ENCODE measurements at places on chromosomes 11 and 22.
A peak's percentile ranks its signal among the peaks of the same experiment; 100 is the strongest.

GRCh38 chr11:27263046-27263445 is 100.0 kb downstream of the CCDC34 start:
- no peak for DNase-seq

GRCh38 chr11:65611028-65611757 is 2.8 kb downstream of the MAP3K11 start:
- no peak for DNase-seq

- DNase-seq: peak; percentile 20
Observed at GRCh38 chr11:64249563-64250414, 1.5 kb upstream of the PLCB3 start.

- DNase-seq: no peak
Observed at GRCh38 chr22:35725521-35725920, 7.8 kb downstream of the APOL5 start.

DNA sequence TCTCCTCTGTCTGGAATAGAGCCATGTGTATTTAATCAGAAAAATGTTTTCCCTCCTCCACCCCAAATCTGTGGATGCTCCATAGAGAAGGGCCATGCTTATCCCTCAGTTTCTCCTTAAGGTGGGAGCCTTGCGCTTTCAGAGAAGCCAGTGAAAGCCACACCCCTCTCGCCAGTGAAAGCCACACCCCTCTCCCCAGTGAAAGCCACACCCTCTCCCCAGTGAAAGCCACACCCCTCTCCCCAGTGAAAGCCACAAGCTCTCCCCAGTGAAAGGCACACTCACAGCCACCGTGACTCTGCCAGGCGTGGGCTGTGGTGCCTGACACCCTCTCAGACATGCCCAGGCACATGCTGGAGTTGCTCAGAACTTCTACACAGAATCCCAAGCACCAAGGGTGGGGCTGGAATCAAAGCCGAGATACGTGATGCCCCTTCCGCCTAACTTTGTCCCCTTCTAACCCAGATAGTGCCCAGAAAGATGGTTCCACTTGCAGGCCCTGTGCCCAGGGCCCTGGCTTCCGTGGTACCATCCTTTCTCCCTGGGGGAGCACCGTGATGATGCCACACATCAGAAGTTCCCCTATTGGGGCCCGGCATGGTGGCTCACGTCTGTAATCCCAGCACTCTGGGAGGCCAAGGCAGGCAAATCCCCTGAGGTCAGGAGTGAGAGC is 16.5 kb upstream of the PRR5 start:
- DNase-seq: peak; percentile 93

- DNase-seq: no peak
Observed at GRCh38 chr11:13045734-13046133, 36.6 kb downstream of the RASSF10 start.

- DNase-seq: no peak
Observed at GRCh38 chr11:9755561-9756185, 91.8 kb downstream of the SWAP70 start.

DNA sequence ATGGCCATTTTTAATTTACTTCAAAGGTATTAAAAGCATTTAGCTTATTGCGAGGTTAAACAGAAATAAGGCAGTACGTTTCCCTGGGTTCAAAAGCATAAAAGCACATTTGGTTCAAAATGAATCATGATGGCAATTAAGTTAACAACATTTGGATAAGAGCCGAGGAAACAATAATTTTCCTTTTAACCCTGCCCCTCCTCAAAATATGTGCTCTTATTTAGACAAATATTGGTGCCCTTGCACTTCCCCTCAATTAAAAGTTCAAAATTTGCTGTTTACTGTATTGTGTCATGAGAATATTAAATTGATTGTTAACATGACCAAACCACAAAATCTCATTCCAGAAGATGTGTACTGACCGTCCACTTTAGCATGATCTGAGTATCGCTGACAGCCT is 48.7 kb downstream of the VSIG10L2 start:
- DNase-seq: no peak

DNA sequence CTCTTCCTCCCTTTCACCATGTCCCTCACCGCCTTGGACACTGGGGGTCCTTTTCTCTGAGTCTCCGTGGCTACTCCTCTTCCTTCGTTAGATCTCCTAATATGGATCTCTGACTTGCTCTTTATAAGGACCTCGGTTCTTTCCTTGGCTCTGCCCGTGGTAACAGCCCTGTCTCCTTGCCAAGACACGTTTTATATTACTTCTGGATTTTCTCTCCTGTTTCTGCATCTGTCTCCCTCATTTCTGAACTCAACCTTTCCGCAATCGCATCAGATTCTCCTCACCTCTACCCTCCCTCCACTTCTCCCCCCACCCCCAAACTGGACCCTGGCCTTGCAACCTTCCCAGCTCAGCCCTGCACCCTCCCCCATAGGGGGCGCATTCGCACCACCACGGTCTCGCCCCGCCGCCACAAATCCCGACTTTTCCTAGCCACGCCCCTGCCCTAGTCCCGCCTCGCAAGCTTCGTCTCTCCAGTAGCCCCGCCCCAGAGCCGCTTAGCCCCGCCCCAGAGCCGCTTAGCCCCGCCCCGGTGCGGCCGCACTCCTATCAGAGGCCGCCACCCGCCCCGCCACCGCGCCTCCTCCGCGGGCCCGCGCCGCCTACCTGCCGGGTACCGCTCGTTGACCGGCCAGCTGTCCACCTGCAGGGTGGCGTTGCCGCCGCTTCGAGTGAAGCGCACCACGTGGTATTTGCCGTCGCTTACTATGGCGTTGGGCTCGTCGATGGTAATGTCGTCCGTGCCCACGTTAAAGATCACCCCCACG is 39.0 kb downstream of the SLC22A12 start:
- no peak for DNase-seq

DNA sequence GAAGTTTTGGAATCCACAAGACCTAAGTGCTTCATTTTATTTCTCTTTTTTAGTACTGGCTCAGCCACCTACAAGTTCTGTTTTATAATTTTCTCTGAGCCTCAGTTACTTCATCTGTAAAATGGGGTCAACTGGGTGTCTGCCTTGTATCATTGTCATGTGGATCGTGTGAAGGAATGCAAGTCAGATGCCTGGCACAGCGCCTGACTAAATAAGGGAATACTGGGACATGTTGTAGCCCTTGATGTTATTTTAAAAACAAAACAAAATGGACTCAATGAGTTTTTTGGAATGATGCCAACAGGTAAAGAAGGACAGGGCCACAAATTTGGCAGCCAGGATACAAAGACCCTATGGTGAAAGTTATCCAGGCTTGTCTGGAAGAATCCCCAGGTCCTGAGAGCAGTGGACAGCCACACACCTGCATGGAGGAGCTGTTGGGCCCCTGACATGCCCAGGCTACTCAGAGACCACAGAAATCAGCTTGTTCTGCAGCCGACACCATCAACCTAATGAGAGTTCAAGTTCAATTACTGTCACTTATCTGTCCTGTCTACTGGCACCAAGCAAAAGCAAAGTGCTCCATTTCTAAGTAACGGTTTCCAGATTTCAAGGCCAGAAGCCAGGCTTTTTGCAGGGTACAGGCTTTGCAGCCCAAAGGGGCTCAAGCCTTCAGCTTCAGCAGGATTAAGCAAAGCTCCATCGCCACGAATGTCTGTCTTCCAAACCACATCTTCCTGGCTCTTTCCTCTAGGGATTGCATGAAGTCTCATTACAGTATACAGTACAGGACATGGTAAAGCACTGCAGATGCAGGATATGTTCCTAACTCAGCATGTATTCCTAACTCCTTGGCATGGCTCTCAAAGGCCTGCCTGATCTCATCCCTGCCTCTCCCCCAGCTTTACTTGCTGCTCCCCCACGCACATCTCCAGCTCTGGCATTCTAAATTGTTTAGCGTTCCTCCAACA is 18.4 kb downstream of the DKK3 start:
- DNase-seq: no peak

DNA sequence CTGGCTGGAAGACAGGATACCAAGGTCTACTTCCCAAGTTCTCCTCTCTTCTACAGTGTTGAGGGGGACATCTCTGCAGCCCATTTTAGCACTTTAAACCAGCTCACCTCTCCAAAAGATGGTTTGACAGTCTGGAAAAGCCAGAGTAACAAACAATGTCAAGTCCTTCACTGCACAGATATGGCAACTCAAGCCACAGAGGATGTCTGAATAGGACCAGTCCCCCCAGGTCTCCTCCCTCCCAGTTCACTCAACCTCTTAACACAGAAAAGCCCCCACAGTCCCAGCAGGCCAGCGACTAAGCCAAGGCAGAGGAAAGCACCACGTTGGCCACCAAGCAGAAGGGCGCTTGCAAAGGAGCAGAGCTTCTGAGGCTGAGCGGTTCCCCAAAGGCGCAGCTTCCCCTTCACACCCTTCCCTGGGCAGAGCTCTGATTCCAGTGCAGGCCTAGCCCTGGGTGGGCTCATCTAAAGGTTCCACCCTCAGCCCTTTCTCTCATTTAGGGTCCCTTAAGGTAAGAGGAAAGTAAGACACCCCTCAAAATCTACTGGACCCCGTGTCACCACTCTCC is 62.7 kb downstream of the PAK1 start:
- peak; percentile 28 for DNase-seq

- DNase-seq: no peak
Observed at GRCh38 chr11:13261591-13262061, 16.0 kb upstream of the BMAL1 start.

DNA sequence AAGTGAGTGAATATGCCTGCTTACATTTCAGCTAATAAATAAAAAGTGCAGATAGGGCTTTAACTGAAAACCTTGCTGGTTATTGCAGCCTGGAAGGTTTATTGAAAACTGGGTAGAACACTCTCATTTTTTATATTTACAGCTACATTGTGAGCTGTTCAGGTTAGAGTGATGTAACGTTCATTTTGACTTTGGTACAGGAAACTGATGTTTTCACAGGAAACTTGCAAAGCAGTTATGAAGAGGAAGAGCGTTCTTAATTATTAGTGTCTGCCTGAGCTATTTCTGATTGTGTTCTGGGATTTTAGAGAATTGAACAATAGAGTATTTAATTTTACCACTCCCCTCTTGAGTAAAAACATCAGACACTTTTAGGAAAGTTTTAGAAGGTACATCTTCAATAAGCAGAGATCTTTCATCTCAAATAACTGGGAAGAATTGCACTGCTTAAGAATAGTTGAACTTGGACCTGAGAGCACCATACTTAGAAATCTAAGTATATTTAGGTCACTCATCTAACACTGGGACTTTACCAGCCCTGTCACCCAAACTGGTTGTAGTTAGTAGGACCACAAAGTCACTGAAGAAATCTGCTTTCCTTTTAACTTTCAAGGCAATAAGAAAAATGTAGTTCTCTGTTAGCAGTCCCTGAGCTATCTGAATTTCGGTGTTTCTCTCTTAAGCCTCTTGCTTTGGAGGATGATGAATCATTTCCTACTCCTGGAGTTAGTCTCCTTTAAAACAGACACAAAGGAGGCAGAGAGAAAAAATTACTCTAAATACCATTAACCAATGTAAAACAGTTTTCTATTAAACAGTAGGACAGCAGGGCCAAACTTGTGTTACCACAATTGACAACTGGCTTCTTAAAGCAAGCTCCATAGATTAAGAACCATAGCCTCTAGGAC is 128.6 kb upstream of the DDI1 start:
- no peak for DNase-seq

- DNase-seq: no peak
Observed at GRCh38 chr11:126829716-126830115, 170.9 kb downstream of the KIRREL3 start.

- peak; percentile 17 for DNase-seq
Observed at GRCh38 chr11:70590356-70590991, 192.1 kb downstream of the CTTN start.

GRCh38 chr11:14340721-14341120 is 18.3 kb downstream of the RRAS2 start:
- DNase-seq: no peak

DNA sequence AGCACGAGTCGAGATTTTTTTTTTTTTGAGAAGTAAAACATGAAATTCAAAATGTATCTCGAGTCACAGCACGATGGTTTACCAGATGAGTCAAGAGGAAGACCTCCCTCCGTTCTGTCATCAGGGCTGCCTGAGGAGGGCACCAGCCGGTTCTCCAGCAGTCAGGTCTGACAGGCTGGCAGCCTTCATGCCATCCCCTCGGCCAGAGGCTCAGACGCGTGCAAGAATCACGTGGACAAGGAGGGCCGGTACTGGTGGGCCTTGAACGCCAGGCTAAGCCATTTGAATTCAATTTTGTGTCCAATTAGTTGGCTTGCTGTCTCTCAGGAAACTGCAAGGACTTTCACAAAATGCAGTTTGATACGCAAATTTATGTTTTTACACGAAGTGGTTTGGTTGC is 1412.2 kb downstream of the BRD1 start:
- DNase-seq: no peak

- peak; percentile 71 for DNase-seq
Observed at GRCh38 chr11:67648140-67648795, 2.3 kb downstream of the ACY3 start.

GRCh38 chr11:129375751-129376657 is at the start of gene BARX2:
TSS of gene BARX2 (plus strand) at chr11:129375848. CDS start at chr11:129376036, 188 bp downstream.
- peak; percentile 60 for DNase-seq

DNA sequence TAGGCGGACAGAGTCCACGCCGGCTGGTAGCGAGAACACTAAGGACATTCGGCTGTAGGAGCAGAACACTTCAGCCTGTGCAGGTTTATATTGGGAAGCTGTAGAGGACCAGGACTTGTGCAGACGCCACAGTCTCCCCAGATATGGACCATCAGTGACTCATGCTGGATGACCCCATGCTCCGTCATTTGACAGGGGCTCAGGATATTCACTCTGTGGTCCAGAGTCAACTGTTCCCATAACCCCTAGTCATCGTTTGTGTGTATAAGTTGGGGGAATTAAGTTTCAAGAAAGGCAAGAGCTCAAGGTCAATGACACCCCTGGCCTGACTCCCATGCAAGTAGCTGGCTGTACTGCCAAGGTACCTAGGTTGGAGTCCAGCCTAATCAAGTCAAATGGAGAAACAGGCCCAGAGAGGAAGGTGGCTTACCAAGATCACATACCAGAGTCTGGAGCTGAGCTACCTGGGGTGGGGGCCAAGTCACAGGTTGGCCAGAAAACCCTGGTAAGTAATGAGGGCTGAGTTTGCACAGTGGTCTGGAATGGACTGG is 17.2 kb downstream of the P2RY2 start:
- no peak for DNase-seq

DNA sequence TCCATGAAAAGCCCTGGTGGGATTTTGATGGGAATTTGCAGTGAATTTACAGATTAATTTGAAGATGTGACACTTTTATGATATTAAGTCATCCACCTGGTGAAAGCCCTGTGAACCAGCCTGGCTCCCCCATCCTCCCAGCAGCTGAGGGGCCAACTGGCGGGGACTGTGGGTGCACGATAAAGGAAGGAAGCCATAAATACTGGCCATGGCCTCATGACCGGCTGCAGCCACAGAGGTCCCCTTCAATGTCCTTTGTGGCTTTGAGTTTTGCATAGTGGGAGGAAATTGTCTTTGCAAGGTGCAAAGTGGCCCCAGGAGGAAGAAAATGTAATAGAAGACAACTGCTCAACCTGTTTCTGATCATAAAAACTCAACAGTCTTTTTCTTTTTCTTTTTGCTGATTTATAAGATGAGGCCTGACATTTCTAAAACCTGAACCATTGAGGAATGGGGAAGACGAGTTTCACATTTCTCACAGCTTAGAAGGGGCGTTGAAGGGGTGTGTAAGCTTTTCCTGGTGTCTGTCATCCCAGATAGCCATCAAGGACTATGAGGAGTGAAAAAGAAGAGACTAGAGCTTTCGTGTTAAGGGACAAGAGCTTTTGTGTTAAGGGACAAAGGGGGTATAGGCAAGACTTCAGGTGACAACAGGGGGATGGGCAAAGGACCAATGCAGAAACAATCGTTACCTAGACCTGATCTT is 6.3 kb upstream of the NDUFV1 start:
- DNase-seq: no peak

GRCh38 chr11:117717485-117718314 is 79.3 kb downstream of the DSCAML1 start:
- DNase-seq: no peak

- no peak for DNase-seq
Observed at GRCh38 chr11:44858796-44859527, 91.7 kb downstream of the TP53I11 start.
